SJSA1 (cell line): ENCODE measurements at places on chromosomes 12 and 14. TPM values are rescaled to one million over a fixed set of nuclear protein-coding genes. Genes with fewer than 3 reads are reported as not detected.

Gene RNASE3
- not detected in 2 replicates for total RNA-seq

GRCh38 chr14:35400648-35401421, 3.7 kb downstream of the NFKBIA start:
- no peak overlapping the region for H3K27ac ChIP-seq
- no peak for DNase-seq
- H3K27me3 ChIP-seq = no peaks in the 10 kb centered on the region
- H3K4me1 ChIP-seq = peaks cover 33% of the 10 kb centered on the region
- H3K4me3 ChIP-seq = no peak overlapping the region
- peaks cover 52% of the 10 kb centered on the region for H3K36me3 ChIP-seq

Gene KLRD1
- 0.08 TPM in 1 of 2 replicates, not detected in the other for total RNA-seq

Gene RTN1
- total RNA-seq = 0.18 TPM in 1 of 2 replicates, not detected in the other

- peak; percentile 68 for DNase-seq
- peaks cover 40% of the 10 kb centered on the region for H3K4me1 ChIP-seq
- no peaks in the 10 kb centered on the region for H3K36me3 ChIP-seq
- H3K27me3 ChIP-seq = no peaks in the 10 kb centered on the region
- peak overlapping the region; percentile 52 for H3K27ac ChIP-seq
Observed at GRCh38 chr14:74579447-74580274, 32.4 kb downstream of the LTBP2 start.

DNA sequence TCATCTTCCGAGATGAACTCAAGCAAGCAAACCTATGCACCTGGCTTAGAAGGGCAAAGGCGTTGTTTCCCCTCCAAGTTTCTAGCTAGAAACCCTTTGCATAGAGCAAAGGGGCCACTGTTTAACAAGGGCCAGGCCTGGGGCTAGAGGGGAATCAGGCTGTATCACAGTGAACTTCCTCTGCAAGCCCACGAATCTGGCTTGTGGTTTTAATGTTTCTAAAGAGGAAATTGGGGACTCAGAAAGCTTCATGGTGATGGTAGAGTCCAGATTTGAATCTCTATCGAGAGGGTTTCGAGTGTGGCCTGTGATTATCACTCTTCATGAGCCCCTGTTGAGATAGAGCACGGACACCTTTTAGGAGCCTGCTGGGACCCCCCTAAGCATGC, 189.9 kb downstream of the VRK1 start:
- H3K27ac ChIP-seq = no peak overlapping the region
- no peak overlapping the region for H3K4me3 ChIP-seq
- H3K36me3 ChIP-seq = no peaks in the 10 kb centered on the region
- H3K4me1 ChIP-seq = no peaks in the 10 kb centered on the region

DNA sequence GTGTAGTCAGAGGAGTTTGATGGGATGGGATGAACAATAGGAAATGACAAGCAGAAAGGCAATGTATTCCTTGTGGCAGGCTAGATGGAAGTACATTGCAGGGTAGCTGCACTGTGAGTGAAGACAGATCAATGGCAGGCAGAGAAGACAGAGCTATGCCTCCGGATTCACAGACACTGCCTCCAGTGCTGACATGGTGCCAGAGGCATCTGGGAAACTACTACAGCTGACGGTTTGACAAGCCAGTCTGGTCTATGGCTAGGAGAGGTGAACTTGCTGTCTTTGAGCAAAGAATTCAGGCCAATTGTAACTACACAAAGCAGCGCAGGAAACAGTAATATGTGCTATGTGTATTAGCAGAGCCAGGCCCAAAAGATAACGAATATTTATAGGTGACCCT, 193.5 kb downstream of the DIO2 start:
- no peaks in the 10 kb centered on the region for H3K27me3 ChIP-seq
- DNase-seq = no peak
- no peaks in the 10 kb centered on the region for H3K36me3 ChIP-seq
- no peak overlapping the region for H3K27ac ChIP-seq
- no peaks in the 10 kb centered on the region for H3K4me1 ChIP-seq

Gene KCNK10
- total RNA-seq = not detected in 2 replicates
